ENCODE measurements at places on chromosomes 11 and 22.

DNA sequence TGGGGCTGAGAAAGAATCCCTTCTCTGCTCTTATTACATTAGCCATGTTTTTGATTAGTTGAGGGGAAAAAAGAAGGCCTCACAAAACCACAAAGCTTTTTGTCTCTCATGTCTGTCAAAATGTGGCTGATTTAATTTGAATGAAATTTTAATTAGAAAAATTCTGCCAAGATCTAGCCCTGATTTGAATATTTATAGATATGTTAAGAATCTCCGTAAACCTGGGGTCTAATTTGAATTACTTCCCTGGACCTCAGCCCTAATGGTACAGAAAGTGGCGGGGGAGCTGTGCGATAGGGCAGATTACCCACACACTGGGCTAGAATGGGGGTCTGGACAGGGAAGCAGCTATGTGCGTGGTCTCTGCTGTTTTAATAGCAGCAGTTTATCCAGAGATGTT is 141.3 kb upstream of the TTC12 start:
- no peak for DNase-seq

DNA sequence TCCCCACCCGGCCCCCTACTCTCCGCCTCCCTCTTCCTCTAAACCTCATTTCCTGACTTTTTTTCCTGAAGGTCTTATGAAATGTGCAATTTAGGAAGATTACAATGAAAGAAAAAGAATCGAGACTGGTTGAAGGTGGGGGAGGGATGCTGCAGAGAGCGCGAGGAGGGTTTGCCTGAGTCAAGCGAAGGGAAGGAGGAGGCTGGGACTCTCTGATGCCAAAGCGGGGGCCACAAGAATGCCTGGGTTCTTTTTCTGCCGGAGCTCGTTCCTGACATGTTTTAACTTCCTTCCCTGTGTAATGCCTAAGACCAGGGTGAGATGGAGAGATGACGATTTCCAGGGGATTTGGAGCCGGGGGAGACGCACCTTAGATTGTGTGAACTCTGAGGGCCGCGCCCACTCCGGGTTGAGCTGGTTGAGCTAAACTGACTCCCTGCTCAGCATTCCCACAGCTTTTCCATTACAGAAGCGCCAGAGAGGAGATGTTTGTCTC is 270.5 kb upstream of the SORL1-AS1 start:
- DNase-seq, result peak; percentile 89

GRCh38 chr11:6962673-6963072 is 36.4 kb downstream of the ZNF215 start:
- DNase-seq, result no peak

DNA sequence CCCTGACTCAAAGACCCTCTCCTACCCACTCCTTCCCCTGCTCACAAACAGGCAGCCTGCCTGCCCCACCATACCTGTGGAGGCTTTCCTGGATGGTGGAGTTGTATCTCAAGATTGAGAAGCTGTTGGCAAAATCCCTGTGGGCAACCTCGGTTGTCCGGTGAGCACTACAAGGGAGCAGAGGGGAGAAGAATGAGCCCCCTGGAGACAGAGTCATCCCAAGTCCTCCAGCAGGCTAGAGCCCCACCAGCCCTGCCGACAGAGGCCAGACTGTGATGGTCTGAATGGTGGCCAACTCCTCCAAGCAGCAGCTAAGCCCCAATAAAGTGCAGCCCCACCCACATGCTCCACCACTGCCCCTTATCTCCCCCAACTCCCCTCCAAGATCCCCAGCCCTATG is 17.5 kb downstream of the TMPRSS13 start:
- DNase-seq, result no peak

DNA sequence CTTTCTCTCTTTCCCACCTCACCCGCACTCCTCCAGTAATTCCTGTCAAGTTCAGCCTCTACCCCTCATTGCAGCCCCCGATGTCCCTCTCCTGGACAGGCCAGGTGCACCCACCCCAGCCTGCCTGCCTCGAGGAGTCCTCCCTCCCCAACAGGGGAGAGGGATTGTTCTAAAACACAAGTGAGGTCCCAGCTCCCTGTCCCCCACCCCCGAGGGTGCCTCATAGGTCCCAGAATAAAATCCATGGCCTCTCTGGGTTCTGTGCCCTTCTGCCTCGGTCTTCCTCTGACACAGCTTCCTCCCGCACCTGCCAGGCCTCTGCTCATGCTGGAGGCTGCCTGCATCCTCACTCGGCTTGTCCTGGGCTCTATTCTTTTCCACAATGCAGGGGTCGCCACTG is 720.1 kb downstream of the BRD1 start:
- no peak for DNase-seq

DNA sequence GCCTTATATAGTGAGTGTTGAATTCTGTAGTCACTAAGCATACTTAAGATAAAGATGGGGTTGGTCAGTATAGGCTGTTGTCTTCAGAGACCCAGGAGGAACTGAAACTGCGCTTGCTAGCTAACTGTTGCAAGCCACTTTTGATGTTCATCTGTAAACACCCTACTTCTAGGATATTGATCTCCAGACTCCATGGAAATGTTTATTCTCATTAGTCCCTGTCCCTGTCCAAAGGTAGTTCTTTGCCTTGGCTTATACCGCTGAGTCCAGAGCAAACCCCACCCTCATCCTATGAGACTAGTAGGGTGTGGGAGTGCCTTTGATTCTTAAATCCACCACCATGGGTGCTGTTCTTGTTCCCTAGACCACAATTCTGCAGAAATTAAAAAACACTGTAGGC is 36.4 kb downstream of the DEPDC5 start:
- DNase-seq, result no peak

DNA sequence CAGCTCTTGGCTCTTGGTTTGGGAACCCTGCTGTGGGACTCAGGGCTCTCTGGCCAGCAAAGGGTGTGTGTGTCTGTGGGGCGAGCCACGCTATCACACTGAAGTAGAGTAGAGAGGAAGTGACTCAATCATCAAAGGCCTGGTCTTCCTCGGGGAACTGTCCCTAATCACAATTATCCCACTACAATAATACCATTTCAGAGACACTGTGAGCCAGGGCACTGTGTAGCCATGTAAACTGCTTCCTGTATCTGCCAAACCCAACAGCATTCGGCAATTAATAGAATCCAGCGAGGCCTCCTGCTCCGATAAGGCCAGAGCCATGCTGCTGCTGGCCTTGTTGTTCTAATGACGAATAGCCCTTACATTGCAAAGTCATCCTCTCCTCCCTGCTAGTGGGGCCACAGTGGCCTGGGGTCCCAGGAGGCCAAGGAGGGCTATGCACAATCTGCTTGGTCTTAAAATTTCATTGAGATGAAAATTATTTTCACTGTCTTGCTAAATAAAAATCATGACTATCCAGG is 49.8 kb upstream of the LMO2 start:
- DNase-seq, result peak; percentile 60

DNA sequence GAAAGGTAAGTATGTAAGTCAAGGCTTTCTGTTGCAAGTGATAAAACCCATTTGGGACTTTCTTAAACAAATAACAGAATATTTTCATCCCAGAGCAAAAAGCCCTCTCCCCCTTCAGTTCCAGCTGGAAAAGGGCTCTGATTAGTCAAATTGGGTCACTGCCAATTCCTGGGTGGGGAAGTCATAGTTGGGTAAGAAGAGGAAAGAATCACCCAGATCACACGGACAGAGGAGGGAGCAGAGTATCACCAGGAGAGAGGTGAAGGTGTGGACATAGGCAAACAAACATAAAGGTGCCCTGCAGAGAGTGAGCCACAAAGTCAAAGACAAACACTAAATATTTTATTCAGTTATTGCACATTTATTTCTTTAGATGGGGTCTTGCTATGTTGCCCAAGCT is 36.3 kb upstream of the SORL1 start:
- peak; percentile 37 for DNase-seq

GRCh38 chr22:31378123-31378522 is 21.3 kb upstream of the DRG1 start:
- DNase-seq, result peak; percentile 52

- peak; percentile 41 for DNase-seq
Observed at GRCh38 chr11:32829680-32830412, at the start of gene PRRG4. PRRG4 (plus strand) TSS chr11:32829927; CDS start chr11:32830530, 603 bp downstream.

GRCh38 chr11:72561856-72562255 is 112.4 kb downstream of the PDE2A start:
- DNase-seq, result no peak

DNA sequence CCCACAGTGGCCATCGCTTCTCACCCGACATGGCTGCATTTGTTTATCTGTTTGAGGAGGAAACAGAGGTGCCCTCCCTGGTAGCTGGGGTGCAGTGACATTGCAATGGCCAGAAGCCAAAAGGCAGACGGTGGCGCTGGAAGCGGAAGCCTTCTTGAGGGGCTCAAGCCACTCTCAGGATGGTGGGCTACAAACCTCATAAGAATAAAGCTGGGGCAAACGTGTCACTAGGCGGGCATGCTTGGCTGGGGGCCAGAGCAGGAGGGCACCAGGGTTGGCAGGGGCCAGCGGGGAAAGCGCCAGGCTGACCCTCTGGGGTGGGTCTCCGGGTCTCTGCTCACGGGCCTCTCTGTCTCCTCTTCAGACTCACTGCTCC is 12.6 kb downstream of the TNNT3 start:
- no peak for DNase-seq

DNA sequence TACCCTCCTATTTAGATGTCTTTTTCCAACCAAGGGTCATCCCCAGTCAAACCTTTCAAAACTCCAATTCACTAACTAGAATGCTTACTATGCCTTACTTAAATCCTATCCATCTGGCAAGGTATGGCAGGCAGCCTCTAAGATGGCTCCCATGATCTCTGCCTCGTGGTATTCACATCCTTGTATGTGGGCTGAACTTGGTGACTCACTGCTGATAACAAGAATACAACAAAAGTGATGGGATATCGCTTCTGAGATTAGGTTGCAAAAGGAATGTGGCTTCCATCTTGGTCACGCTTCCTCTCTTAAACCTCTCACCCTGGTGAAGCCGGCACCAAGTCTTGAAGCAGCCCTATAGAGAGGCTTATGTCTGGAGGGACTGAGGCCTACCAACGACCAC is 29.6 kb upstream of the UPB1 start:
- peak; percentile 69 for DNase-seq

DNA sequence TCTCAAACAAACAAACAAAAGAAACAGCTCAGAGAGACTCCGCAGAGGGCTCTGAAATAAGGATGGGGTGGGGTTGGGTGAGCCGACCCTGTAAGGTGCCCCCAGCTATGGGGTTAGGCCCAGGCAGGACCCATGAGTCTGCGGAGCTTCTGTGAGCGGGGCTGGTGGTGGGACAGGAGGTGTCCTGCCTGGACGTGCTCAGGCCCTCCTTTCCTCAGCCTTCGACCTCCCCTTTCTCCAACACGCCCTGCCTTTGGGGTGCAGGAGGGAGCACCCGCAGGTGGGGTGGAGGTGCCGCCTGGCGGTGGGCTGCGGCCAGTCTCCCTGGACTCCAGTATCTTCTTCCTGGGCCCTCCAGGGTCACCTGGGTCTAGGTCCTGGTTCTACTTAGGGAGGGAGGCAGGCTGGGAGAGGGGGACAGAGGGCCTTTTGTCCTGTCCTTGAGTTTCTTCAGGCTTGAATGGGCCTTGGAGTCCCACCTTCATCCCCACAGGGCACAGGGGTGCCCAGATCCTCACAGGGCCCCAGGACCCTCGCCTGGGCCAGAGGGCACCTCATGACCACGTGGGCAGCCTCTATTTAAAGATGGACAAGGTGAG is 12.3 kb downstream of the PRR33 start:
- DNase-seq, result no peak

DNA sequence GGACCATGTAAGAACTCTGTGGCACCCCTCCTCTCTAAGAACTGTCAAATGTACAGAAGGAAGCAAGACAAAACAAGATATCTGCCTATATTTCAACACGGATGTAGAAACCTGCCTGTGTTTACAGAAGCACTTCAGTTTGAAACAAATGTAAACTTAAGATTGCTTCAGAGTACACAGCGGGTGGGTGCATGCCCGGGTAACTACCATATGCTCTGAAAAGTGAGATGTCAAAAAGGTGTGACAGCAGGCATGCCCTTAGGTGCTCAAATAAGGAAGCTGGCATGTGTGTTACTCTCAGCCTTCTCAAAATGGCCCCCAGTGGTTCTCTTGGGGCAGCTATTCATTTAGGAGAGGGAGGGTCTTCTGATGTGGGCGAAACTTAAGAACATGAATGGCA is 5.2 kb downstream of the ACP2 start:
- no peak for DNase-seq

DNA sequence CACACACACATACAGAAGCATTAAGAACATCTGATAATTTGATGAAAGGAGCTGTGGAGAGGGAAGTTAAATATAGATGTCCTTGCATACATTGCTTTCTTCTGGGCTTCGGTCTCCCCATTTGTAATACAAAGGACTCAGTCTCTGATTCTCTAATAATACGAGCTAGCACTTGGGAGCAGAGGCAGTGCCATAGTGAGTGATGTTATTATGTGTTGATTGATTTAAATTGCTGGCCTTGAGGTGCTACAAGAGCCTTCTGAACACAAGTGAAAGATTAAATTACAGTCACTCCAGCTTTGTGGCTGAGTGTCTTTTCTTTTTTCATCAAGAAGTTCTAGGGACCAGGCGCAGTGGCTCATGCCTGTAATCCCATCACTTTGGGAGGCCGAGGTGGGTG is 61.5 kb upstream of the HMGXB4 start:
- no peak for DNase-seq

DNA sequence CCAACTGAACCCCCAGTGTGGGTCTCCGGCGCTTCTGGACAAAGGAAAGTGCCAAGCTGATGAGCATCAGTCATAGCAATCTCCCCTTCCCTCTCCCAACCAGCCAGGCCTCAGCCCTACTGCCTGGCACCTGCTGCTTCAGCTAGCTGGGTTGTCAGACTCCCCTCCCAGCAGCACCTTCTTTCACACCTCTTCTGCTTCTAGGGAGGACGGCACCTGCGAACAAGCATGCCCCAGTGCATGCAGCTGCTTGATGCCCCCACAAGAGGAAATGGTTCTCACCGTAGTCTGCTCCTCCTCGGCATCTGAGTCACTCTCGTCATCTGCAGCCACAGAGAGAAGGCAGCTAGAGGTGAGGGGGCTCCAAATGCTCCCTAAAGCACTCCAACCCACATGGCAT is 25.4 kb downstream of the THOC5 start:
- DNase-seq, result no peak

DNA sequence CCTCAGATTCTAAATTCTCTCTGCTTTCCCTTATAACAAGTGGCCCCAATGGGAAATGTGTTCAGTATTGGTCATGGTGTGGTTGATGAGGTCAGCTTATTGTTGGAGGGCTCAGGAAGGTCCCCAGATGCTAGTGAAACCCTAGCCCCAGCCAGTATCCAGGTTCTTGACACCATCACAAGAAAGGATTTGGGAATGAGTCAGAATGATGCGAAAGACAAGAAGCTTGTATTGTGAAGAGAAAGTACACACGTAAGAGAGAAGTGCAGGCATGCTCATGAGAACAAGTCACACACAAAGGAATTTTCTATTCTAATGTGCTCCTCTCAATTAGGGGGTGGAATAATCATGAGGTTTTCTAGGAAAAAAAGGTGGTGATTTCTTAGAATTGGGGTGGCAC is 34.9 kb upstream of the TRPC6 start:
- peak; percentile 79 for DNase-seq
